HS-27A (cell line): ENCODE measurements at places on chromosomes 16 and 17.

- no peak for DNase-seq
Observed at GRCh38 chr17:40452216-40452787, 9.1 kb downstream of the IGFBP4 start.

DNA sequence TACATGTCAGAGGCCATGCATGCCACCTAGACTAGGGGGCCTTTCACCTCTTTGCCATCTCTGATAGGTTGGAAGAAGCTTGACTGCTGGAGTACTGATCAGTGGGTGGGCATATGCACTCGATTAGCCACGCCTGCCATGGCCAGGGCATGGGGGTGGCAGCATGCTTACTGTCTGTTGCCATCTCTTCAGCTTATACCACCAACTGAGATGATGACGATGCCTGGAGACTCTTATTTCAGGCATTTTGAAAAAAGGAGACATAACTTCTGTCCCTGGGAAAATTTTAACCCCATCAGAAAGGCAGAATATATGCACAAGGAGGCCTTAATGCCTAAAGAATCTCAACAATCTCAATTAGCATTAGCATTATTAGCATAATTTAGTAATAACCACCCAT lies 60.8 kb downstream of the MSI2 start:
- DNase-seq, result no peak

GRCh38 chr17:66579556-66579955 lies 255.4 kb upstream of the CACNG5 start:
- DNase-seq, result no peak

DNA sequence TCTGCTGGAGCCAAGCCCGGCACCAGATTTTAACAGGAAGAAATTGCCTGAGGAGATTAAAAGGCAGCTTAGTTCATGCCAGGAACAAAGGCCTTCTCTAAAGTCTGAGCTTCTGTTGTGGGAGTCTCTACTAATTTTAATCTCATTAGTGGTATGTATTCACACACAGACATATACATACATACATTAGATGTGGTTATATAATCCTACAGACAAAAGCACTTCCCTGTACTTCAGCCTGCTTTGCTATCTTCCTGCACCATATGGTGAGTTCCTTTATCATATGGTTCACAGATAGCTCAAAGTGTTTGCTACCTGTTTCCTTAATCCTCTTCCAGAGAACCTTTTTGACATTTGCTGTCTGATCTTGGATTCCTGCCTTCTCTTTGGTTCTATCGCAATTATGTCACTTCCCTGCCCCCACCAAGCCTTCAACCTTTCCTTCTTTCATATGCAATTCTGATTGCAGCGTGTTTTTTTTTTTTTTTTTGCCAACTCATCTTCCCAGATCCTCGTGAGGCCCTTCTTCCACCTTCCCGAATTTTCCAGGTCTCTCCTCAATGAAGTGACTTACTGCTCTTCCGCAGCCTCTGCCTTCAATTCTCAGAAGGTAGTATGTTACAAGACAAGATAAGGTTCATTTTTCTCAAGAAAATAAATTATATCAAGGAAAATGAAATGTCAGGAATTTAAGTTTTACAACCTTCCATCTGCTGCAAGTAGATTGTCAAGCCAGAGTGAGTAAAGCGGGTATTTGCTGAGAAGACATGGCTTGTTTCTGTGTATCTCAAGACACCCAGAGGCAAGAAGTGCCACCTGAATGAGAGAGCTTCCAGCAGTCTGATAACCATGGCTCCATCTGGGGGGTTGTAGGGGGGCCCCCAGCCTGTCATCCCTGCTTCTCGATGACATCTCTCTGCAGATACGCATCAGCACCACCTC lies 120.2 kb upstream of the CACNG3 start:
- no peak for DNase-seq

- no peak for DNase-seq
Observed at GRCh38 chr17:75011401-75012095, 922 bp upstream of the MRPL58 start.

- DNase-seq, result no peak
Observed at GRCh38 chr17:67422897-67423296, 45.8 kb downstream of the PITPNC1 start.

DNA sequence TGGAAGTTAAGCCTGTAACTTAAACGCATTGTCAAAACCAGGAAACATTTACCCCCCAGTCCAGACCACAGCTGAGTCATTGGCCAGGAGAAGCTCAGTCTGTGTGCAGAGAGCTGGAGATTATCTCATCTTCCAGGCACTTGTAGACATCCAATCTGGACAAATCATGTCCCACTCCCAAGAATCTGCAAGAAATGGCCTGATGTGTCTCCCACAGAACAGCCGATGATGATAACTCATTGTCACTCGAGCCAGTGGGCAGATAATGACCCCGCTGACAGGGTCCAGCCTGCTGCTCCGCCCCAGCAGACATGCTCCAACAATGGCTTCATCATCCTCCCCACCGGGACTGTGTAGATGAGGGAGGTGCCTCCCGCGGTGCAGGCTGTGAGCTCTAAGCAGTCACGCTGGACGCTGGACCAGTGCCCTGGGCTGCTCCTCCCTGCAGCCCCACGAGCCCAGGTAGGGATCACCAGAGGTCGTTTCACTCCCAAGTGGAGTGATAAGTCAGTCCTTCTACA lies 322.5 kb downstream of the C16orf95 start:
- DNase-seq, result peak; percentile 62

GRCh38 chr17:81030741-81031565 lies 4.0 kb upstream of the BAIAP2 start:
- no peak for DNase-seq

DNA sequence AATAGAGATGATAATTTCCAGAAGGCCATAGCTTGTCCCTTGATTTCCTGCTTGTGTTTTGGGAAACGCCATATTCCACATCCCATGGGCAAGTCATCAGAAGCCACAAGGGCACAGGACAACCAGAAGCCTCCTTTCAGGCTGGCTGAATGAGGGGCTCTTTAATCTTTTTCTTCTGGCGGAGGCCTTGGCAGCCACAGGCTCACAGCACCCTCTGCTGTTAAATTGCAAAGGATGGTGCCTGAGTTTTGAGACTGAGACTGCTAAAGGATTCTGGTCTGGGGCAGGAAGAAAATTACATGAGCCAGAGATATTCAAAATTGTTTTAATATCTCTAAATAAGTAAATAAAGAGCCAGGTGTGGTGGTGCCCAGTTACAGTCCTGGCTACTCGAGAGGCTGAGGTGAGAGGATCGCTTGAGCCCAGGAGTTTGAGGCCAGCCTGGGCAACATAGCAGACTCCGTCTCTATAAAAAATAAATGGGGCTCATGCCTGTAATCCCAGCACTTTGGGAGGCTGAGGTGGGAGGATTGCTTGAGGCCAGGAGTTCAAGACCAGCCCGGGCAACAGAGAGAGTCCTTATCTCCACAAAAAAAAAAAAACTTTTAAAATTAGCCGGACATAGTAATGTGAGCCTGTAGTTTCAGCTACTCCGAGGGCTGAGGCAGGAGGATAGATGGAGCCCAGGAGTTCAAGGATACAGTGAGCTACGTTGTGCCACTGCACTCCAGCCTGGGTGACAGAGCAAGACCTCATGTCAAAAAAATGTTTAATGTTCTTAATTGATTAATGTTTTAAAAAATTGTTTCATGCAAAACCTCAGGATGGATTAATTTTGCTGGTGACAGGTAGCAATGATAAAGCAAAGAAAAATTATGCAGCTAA lies 26.3 kb downstream of the AARSD1 start:
- DNase-seq, result no peak

DNA sequence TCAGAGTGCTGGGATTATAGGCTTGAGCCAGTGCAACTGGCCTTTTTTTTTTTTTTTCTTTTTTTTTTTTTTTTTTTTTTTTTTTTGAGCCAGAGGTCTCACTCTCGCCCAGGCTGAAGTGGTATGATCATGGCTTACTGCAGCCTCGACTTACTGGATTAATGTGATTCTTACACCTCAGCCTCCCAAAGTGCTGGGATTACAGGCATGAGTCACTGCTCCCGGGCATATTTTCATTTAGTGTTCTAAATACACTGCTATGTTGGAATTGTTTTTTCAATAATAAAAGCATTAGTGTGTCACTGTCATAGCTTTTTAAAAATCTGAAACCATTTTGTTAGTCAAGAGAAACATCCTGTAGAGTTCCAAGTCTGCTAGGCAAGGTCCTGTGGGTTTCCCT lies 40.3 kb downstream of the NDE1 start:
- DNase-seq, result peak; percentile 50

DNA sequence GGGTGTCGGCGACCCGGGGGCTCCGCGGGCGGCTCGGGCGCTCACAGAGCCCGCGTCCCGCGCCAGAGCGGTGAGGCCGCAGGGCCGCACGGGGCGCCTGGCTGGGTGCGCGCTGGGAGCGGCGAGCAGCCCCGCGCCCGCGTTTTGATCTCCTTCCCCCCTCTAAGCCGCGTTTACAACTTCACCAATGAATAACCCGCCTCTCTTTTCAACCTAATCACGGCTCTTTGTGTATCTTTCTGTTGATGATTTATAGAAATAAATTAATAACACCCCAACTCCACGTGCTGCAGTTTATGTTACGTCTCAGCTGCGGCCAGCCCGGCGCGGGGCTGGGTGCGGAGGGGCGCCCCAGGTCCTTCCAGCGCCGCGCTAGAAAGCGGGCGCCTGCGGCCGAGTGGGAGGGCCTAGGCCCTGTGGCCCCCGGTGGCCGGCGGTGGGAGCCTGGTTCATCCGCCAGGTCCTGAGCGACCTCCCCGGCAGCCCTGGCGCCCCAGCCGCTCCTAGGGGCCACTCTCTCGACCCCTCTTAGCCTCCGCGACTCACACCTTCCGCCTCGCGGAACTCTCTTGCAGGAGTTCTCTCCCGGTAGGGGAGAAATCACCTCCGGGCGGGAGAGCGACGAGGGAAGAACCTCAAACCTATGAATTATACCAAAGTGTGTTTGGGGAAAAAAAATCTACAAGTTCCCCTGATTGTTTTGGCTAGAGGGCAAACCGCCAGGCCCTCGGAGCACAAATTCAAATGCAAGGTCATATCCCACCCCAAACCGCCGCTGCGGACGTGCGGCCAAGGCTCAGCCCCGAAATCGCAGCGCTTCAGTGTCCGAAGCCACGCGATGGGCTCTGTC lies 1.9 kb downstream of the HNF1B start:
- no peak for DNase-seq

- DNase-seq, result no peak
Observed at GRCh38 chr17:15145621-15146020, 119.5 kb downstream of the PMP22 start.

GRCh38 chr16:71254832-71255525 lies 24.5 kb upstream of the HYDIN start:
- no peak for DNase-seq

DNA sequence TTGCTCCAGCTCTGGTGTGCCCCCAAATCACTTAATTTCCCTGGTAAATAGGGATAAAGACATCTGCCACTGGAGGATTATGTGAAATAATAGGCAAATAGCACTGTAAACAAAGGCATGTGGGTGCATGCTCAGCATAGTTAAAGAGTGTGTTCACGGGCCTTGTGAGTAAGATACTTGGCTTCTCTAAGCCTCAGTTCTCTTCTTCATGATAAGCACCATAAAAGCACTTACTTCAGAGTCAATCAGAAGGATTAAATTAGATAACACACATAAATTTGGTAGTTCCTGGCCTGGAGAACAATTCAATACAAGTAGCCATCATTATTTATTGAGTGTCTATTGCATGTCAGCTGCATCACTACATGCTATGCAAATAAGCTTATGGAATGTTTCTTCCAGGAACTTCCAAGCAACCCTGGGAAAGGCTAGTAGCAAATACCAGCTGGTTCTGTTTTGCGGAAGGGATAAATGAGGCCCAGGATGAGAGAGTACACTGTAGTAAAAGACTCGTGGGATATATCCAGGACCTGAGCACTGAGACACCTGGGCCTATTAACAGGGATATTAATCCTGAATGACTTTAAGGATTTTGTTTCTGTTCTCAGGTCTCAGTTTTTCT lies 14.5 kb downstream of the CCL11 start:
- no peak for DNase-seq

- no peak for DNase-seq
Observed at GRCh38 chr16:1184156-1184868, 31.4 kb downstream of the CACNA1H start.

- no peak for DNase-seq
Observed at GRCh38 chr17:29066606-29067005, 23.7 kb downstream of the PIPOX start.

GRCh38 chr17:81646869-81647600 lies 9.3 kb downstream of the PDE6G start:
- no peak for DNase-seq

GRCh38 chr16:3938843-3939624 lies 58.5 kb upstream of the CREBBP start:
- peak; percentile 88 for DNase-seq

- no peak for DNase-seq
Observed at GRCh38 chr16:64242492-64242891, 879.4 kb downstream of the CDH11 start.

GRCh38 chr16:4893103-4893862 lies 43.7 kb downstream of the PPL start:
- DNase-seq, result no peak

GRCh38 chr17:79799538-79800324 lies 2.9 kb upstream of the CBX8 start:
- DNase-seq, result no peak

DNA sequence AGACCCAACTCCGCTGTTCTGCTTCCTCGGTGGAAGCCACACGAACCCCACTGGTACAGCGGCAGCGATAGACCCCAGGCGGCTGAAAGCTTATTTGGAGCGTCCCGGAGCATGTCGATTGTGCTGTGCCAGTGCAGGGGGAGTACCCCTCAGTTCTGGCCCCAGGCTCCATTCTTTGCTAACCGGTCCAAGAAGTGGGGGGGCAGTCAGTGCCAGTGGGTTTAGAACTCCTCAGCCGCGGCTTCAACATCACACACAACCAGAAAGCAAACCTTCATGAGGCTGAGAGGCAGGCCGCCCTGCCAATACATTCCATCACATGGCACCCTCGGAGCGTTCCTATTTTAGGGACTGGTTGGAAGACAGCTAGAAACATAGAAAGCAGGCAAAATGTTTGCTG lies 1.7 kb upstream of the MNT start:
- DNase-seq, result no peak

- no peak for DNase-seq
Observed at GRCh38 chr17:42174126-42174783, 6.7 kb downstream of the KCNH4 start.

DNA sequence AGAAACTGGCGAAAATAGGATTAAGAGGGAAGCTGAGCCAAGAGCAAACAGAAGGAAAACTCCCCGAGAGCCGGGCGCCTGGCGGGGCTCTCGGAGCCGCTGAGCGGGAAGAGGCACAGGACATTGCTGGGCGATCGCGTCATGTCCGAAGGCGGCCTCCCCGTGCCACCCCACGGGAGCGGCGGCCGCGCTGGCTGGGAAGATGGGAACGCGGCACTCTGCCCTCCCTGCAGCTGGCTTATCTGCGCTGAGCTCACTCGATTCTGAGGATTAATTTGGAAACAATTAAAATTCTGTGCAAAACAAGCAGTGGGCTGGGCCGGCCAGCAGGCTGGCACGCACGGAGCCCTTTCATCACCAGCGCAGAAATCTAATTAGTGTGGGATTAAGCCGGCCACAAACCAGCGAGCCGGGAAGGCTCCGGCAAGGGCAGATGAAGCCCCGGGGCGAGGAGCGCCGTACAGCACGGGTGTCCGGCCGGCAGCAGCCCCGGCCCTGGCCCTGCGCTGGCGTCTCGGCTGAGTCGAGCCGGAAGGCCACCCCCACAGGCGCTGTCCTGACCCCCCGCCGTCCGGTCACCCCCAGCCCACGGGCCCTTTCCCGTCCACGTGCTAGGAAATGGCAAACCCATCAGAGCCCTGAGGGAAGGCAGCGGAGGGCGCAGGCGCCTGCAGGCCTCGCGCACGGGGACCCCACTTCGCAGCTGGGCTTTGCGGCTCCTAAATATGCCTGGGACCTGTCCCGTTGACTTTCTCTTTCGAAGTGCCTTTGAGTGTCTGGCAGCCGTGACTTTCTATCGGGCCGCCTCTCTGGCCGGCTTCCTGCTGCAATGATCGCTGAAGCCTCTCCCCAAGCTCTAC lies 37.9 kb downstream of the SOX8 start:
- DNase-seq, result no peak
